ENCODE measurements at places on chromosomes 12 and 14.

DNA sequence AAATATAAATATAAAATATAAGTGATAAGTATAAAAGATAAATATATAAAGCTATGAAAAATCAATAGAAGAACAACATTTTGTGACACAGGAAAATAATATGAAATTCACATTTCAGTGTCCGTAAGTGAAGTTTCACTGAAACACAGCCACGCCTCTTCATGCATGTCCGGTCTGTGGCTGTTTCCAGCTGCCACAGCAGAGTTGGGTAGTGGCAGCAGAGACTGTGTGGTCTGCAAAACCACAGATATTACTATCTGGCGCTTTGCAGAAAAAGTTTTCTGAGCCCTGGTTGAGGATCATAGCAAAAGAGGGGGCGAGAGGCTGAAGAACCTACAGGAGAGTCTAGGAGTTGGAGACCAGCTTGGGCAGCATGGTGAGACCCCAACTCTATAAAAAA, 780 bp downstream of the SERPINA4 start:
- DNase-seq, result no peak

DNA sequence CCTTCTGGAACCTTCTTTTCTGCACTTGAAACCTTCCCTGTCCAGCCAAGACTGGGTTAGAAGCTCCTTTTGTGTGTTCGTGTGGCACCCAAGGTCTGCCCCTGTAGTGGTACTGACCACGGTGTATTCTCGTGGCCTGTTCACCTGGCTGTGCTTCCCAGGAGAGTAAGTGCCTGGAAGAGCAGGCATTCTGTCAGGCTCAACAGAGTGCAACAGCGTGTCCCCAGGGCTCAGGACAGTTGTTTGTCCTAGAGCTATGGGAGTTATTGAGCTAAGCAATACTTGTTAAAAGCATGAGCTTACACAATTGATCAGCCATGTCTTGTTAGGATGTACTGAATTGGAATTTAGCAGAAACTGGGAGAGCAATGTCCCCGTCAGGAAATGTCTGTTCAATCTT, 12.9 kb upstream of the SLC38A2 start:
- peak; percentile 74 for DNase-seq

DNA sequence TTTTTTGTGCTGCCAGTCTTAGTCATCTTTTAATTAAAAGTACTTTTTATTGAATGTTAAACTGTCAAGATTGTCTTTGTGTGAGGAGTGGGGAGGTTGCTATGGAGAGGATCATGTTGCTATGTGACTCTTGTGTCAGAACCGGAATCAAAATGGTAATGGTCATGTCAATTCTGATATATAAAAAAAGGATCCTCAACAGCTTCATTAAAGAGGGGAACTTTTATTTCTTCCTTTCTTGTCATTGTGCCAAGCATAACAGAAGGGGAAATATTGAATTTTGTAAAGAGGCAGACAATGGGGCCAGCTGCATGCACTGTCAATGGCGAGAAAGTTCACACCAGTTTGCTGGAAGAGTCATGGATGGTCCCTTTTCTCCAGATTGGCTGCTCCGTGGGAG, 564.8 kb downstream of the VRK1 start:
- DNase-seq, result no peak

DNA sequence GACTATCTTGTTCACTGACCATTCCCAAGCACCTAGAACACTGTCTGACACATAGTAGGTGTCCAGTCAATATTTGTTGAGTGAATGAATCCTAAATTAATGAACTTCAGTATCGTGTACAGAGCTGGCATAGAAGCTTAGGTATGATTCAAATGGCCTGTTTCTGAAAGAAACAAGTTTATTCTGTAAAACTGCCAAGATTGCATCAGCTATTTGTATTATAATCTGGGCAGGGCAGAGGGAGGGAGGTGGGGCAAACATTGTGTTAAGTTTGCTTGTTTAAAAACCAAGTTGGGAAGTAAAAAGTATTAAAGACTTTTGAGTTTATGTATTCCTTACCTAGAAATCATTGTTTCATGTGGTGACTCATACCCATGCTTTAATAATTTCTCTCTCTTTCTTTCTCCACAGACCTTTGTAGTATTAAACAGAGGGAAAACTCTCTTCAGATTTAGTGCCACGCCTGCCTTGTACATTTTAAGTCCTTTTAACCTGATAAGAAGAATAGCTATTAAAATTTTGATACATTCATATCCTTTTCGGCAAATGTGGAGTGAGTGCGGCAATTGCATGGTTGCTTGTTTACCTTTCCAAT, 92.8 kb downstream of the SCN8A start:
- DNase-seq, result no peak

- DNase-seq, result no peak
These were observed at the start of gene JAG2 for GRCh38 chr14:105168496-105168978. Gene JAG2 (minus strand): TSS chr14:105168776. CDS start chr14:105168420, 356 bp downstream.

- DNase-seq, result no peak
These were observed 60.2 kb downstream of the PLXNC1 start for GRCh38 chr12:94208622-94208966.

DNA sequence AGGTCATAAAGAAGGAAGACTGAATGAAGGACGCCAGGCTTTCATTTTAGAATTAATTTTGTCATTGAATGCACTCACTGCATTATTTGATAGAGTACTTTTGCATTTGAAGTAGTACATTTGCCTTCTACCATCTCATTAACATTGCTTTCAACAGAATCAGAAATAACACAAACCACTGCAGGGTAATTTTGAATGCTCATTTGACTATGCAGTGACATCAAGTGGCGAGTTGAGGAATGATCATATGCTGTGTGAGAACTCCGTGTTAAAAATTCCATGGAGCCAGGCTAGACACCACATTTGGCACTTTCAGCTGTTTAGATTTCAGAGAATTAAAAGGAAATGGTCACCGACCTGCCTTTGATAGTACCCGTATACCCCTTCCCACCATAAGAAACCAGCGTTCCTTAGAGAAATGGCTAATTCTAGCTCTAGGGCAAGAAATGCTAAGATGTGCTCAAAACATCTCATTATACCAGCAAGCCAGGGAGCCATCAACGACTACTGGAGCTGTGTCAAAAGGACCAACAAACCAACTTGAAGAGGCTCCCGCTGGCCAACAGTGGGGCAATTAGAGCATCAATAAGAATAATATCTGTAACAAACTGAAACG, 16.5 kb downstream of the HEBP1 start:
- no peak for DNase-seq

DNA sequence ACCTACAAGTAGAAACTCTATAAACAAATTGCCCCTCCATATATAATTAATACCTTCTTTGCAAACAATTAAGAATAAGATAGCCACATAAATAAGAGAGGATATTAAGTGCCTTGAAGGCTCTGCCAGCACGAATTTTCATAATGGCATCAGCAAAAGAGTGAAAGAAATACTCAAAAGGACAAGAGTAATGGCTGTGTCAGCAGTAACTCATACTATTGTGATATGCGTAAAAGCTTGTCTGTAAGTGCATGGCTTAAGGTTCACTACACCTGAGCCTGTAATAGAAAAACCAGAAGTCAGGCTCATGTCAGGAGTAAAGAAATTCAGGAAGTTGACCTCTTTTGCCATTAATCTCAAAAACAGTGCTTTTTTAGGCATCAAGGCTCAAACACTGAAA, 204.1 kb downstream of the TRHDE start:
- no peak for DNase-seq

- no peak for DNase-seq
These were observed 122.7 kb downstream of the SLC38A6 start for GRCh38 chr14:61103541-61104339.

DNA sequence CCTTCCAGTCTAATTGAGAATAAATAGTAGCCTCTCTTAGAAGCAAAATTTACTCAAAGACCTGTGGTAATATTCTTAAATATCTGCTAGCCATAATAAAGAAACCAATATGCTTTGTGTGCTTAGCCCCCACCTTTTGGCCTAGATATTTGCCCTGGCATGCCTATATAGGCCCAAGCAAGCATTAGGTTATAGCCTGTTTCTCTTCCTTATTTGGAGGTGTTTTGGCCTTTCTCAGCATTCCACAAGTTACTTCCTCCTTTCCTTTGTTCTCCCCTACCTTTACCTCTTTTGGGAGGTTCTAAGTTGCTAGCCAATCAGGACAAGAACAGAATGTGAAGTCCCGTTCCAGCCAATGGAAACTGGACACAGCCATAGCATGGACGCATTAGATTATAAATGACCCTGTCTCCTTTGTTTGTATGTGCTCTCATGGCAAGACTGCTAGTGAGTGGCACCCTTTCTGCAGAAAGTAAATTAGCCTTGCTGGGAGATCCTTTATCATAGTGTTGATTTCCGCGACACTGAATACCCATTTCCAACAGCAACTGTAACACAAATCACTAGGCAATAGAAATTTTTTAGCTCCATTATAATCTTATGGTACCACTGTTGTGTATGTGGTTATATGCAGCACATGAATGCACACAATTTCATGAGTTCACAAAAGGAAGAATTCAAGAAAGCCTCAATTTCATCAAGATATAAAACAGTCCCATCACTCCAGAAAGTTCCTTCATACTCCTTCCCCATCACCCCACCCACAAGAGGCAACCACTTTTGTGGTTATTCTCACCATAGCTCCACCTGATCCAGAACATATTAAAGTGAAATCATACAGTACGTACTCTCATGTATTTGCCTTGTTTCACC, 37.6 kb downstream of the CEP83 start:
- DNase-seq, result no peak

DNA sequence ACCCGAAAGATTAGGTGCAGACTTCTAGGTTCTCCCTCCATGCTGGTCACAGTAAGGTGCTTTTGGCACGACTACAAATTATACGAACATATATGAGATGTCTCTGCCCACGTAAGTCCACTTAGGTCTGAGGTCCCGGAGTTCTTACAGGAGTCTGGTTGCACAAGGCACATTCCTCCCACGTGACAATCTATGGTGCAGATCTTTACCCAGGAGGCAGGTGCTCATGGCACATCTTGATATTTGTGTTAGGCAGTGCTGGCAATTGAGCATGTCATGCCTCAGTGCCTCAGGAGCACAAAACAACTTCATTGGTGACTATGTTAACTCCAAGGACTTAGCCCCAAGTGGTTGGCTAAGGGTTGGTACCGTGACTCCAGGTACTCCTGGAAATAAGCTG, 92.0 kb upstream of the AMN1 start:
- no peak for DNase-seq

Measured in right lobe of liver (tissue), 6 donors.